ENCODE measurements at places on chromosomes 6 and 20.
A peak's percentile ranks its signal among the peaks of the same experiment; 100 is the strongest.

GRCh38 chr6:134721060-134721405 lies 228.9 kb downstream of the ALDH8A1 start:
- DNase-seq = no peak

GRCh38 chr6:37050854-37051137 lies 45.3 kb downstream of the FGD2 start:
- DNase-seq = no peak

- DNase-seq = no peak
Observed at GRCh38 chr20:56788671-56789610, 159.8 kb downstream of the TFAP2C start.

DNA sequence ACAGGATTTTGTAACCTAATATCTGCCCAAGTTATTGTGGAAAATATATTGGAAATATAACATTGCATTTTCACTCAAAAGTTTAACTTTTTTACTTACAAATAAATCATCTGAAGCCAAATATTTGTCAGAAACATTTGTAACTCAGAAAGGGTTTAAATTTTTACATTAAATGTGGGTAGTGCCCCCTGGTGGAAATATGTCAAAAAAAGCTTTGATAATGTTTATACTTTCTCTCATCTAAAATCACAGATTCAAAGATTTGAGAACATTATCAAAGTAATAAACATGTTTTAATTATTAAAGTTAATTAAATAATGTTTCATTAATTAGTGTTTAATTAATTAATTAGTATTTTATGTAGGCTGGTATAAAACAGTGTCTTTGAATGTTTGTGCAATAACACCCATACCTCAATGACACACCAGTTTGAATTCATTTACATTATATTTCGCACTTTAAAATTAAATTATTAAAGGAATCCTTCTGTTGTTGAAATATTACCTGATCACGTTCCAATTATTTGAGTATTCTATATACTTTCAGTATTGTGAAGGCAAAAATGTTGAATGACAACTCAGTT lies 320.1 kb upstream of the FKBP1C start:
- DNase-seq = peak; percentile 40

DNA sequence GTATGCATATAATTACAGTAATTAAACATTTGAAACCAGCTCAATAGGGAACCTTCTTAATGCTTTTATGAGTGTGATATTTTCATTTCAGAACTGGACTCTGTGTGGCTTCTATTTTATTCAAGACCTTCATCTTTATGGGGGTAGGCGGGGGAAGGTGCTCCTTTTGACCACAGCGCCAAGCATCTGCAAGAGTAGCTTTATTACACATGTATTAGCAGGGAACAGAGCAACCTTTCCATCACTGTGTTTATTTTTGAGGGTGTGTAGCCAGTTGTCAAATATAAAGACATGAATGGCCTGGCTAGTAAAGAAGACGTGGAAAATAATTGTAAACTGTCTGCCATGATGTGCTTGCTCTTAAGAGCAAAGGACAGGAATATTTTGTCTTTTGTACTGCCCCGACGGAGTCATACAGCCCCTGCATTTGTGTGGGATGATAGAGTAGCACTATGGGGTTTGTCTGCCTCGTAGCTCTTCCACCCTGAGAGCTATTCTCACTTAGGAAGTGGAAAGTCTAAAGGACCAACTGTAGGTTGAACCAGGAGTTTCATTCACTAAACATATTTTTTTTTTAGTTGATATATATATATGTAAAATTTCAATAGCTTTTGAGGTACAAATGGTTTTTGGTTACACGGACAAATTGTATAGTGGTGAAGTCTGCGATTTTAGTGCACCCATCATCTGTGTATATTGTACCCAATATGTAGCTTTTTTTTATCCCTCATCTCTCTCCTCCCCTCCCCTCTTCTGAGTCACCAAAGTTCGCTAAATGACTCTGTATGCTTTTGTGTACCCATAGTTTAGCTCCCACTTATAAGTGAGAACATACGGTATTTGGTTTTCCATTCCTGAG lies 91.2 kb downstream of the CARMIL1 start:
- DNase-seq = no peak

DNA sequence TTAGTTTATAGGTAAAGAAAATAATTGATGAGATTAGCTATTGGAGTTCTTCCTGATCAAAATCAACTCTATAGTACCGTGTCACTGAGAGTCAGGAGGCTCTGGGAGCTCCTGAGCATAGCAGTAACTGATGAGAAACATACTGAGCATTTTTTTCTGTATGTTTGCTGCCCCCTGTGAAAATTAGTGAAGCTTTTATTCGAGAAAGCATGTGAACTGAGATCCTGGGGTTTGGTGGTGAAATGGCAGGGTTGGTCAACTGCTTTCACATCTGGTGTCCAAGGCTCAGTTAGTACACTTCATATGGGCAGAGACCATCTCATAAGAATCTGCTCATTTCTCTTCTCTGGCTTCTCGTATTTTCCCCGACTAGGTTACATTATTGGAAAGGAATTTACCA lies 4.1 kb upstream of the ABT1 start:
- DNase-seq = no peak

DNA sequence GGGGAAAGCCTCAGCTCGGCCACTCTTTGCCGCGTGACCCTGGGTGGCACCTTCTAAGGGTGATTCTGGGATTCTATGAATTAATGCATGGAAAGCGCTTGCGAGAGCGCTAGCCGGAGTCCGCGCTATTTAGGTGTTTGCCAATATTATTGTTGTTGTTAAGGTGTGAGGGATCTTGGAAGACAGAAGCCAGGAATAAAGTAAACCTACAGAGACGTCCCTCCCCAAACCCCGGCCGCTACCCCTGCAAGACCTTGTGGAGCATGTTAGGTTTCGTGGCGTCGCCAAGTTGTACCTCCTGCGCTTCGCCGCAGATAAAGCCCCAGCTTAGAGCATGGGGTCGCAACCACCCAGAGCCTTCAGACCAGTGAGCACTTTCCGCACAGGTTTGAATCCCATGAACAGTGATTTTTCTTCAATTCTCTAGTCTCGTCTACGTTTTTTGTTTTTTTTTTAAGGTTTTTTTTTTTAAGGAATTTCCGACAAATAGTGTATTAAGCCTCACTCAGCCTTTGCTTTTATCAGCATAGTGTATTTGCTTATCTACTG lies 16.9 kb upstream of the ZSCAN9 start:
- DNase-seq = no peak

DNA sequence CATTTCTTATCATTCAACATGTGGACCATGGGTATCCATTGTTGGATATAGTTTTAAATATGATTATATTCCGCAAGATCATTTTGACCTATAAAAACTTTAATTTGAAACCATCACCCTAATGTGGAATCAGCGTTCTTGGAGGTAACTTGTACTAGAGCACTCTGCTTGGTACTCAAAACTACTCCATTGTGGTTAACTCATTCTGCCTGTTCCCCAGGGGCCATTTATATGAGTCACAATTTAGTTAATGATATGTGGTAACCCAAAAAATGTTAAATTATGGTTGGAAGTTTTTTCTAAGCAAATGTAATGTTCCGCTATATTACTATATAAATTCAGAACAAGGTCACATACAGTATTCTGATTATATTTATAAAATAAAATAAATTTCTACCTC lies 109.3 kb downstream of the TRDN start:
- DNase-seq = no peak

DNA sequence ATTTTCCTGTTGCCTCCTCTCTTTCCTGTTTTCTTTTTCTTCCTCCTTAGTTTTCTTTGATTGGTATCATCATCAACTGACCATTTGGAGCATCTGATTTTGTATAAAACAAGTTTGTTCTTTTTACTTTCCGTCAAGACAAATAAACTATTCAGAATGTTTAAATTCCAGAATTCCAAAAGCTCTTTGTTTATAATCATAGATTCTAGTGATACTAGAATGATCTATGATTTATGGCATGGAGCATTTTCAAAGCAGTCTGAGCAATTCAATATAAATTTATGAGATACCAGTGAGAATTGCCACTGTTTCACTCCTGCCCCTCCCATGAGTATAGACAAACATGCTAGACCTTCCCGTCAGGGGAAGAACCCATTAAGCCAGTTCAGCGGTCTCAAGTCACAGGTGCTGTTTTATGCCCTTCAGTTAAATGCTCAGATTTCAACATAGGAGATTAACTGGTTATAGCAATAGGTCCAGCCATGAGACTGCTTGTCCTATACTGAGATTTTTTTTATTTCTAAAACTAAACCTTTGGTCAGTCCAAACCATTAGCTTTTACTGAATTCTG lies 60.7 kb downstream of the GRIK2 start:
- no peak for DNase-seq

DNA sequence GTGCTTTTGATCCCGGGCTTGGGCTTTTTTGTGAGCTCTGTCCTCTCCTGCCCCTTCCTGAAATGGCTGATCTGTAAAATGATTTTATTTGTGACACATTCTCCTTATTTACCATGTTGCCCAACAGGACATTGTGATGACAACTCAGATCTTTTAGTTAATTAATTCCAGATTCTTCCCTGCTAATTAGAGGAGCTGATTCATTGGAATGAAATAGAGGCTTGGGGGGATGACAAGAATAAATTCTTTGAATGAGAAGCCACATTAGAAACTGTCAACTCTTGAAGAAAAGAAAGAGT lies 26.1 kb upstream of the GABRR1 start:
- DNase-seq = no peak

DNA sequence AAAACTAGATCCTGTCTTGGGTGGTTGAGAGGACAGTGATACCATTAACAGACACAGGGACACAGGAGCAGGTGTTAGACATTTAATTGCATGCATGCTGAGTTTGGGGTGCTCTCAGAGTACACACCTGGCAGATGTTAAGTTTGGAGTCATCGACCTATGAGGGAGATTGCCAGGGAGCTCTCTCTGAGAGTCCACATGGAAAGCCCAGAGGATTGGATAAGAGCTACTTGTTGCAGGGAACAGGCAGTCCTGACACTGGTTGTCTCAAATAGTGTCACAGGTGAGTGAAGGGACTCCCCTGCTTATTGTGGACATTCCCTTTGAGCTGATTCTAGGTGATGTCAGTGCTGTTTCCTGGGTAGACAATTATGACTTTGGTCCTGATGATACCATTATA lies 3.1 kb downstream of the ATRN start:
- DNase-seq = no peak

- DNase-seq = no peak
Observed at GRCh38 chr6:35441642-35442041, 10.5 kb upstream of the FANCE start.

- no peak for DNase-seq
Observed at GRCh38 chr6:43875849-43876572, 106.0 kb downstream of the VEGFA start.

GRCh38 chr20:40326784-40327183 lies 362.3 kb downstream of the MAFB start:
- no peak for DNase-seq

- DNase-seq = no peak
Observed at GRCh38 chr20:16004108-16004854, 569.0 kb downstream of the KIF16B start.

DNA sequence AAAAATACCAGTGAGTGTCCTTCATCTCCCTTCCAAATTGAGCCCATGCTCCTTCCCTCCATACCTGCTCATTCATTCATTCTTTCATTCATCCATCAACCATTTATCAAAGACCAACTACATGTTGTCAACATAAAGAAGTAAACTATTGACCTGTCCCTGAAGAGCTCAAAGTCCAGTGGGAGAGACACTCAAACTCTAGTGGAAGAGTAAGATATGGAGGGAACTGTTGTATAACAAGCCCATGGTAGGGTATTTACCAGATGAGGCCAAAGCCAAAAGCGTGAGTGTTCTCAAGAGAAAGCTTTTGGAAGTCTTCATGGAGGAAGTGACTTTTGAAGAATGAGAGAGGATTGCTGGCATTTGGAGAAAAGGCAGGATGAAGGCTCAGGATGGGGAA lies 163.4 kb upstream of the SPACA1 start:
- DNase-seq = no peak

DNA sequence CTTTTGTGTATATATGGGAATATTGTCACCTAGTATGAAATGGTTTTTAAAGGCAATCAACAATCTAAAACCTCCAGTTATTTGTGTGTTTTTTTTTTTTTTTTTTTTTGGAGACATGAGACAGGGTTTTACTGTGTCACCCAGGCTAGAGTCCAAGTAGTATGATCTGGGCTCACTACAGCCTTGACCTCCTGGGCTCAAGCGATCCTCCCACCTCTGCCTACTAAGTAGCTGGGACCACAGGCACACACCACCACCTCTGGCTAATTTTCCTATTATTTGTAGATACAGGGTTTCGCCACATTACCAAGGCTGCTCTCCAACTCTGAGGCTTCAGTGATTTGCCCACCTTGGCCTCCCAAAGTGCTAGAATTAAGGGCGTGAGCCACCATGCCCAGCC lies 349.9 kb downstream of the UTRN start:
- DNase-seq = no peak

- DNase-seq = no peak
Observed at GRCh38 chr20:45860560-45861220, 3.3 kb downstream of the ZSWIM3 start.

- no peak for DNase-seq
Observed at GRCh38 chr20:38779247-38780097, 26.0 kb upstream of the PPP1R16B start.

DNA sequence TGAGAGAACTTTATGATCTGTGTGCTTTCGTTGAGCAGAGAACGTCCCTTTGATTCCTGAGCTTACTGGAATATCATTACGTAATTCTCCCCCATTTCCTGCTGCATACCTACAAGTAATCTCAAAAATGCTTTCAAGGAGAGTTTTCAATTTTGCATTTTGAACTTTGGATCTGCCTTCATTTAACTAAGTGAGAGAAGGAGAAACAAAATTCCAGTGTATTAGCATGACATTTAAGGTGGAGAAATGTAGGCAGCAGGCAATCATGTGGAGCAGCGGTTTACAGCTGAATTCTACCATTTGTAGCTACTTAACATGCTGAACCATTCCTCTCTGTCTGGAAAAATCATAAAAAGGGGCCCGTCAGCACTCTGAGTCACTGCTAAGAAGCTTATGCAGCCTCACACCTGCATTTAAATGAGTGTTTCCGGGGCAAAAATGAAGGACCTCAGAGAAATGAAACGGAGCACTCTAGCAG lies 451.5 kb downstream of the PLCB1 start:
- peak; percentile 11 for DNase-seq

GRCh38 chr6:2165286-2165685 lies 80.1 kb downstream of the GMDS start:
- DNase-seq = no peak

DNA sequence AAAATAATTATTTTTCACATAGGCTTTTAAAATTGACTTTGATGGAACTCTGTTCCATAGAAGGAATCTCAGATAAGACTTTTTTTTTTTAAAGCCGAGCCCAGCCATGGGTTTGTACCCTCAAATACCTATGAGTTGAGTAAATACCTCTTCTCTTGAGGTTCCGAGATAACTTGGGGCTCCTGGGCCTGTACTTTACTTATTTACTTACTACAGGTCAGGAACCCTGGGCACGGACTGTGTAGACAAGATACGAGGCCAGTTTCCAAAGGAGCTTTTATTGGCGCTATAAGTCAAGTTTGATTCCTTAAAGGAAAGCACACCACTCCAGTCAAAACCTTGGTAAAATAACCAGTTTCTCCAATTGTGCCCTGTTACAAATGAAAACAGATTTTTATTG lies 7.5 kb downstream of the AFG1L start:
- DNase-seq = no peak

GRCh38 chr6:48904809-48905208 lies 558.2 kb downstream of the MMUT start:
- DNase-seq = no peak
